ENCODE measurements at places on chromosomes 2 and 18.
A peak's percentile ranks its signal among the peaks of the same experiment; 100 is the strongest.

- peaks cover 4% of the 10 kb centered on the region for H3K36me3 ChIP-seq
- H3K4me1 ChIP-seq: no peaks in the 10 kb centered on the region
- H3K27ac ChIP-seq: no peak overlapping the region
- H3K27me3 ChIP-seq: no peaks in the 10 kb centered on the region
- no peak overlapping the region for H3K4me3 ChIP-seq
- DNase-seq: no peak
Measured at GRCh38 chr2:144501118-144501517, 18.8 kb downstream of the ZEB2 start.

GRCh38 chr2:66437691-66438497 is 3.0 kb downstream of the MEIS1 start:
- peaks cover 14% of the 10 kb centered on the region for H3K27me3 ChIP-seq
- H3K36me3 ChIP-seq: peaks cover 3% of the 10 kb centered on the region
- peaks cover 14% of the 10 kb centered on the region for H3K4me1 ChIP-seq
- H3K27ac ChIP-seq: peak overlapping the region; percentile 86

GRCh38 chr2:158734442-158734841 is 60.7 kb upstream of the DAPL1 start:
- no peak for DNase-seq
- no peak overlapping the region for H3K27ac ChIP-seq
- no peaks in the 10 kb centered on the region for H3K4me1 ChIP-seq
- H3K27me3 ChIP-seq: no peaks in the 10 kb centered on the region
- H3K36me3 ChIP-seq: no peaks in the 10 kb centered on the region
- H3K4me3 ChIP-seq: no peak overlapping the region

GRCh38 chr18:21181766-21182165 is 60.3 kb upstream of the GREB1L start:
- no peak for DNase-seq
- H3K36me3 ChIP-seq: no peaks in the 10 kb centered on the region
- H3K27ac ChIP-seq: no peak overlapping the region

DNA sequence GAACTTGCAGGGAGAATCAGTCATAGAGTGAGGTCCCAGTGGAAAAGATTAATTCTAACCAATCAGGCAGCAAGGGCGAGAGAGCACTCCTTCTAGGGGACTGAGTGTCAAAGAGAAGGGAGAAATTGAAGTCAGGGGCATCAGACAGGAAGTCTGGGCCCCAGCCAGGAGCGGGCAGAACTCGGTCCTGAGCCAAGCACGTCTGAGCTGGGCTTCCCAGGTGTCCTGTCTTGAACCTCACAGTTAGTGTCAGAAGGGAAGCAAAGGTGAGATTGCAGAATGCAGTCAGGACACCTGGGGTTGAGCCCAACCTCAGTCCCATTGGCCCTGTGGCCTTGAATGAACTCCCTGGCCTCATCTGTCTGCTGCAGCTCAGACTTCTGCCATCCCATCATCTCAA is 220.9 kb downstream of the SMAD2 start:
- H3K4me1 ChIP-seq: no peaks in the 10 kb centered on the region
- H3K27ac ChIP-seq: no peak overlapping the region
- H3K4me3 ChIP-seq: no peak overlapping the region
- H3K36me3 ChIP-seq: no peaks in the 10 kb centered on the region
- H3K27me3 ChIP-seq: no peaks in the 10 kb centered on the region

DNA sequence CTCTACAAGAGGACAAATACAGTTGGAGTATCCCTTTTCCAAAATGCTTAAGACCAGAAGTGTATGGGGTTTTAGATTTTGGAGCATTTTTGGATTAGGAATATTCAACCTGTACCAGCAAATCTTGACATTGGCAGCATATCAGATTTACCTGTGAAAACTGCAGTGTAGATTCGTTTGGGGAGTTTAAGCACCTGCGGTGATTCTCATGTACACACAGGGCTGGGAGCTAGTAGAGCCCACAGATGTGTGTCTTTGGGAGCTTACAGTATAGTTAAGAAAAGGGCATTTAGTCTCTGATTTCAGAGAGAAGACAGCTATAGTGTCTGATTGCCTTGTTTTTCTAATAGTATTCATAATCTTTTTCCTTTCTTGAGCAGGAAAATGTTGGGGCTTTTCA is 30.1 kb downstream of the PTCD3 start:
- no peaks in the 10 kb centered on the region for H3K4me1 ChIP-seq
- H3K4me3 ChIP-seq: no peak overlapping the region
- no peaks in the 10 kb centered on the region for H3K27me3 ChIP-seq
- no peak overlapping the region for H3K27ac ChIP-seq
- no peak for DNase-seq

- H3K27me3 ChIP-seq: no peaks in the 10 kb centered on the region
- DNase-seq: no peak
- H3K27ac ChIP-seq: no peak overlapping the region
- H3K36me3 ChIP-seq: peaks cover 7% of the 10 kb centered on the region
- no peaks in the 10 kb centered on the region for H3K4me1 ChIP-seq
- no peak overlapping the region for H3K4me3 ChIP-seq
Measured at GRCh38 chr18:70197026-70197425, 8.5 kb downstream of the RTTN start.

DNA sequence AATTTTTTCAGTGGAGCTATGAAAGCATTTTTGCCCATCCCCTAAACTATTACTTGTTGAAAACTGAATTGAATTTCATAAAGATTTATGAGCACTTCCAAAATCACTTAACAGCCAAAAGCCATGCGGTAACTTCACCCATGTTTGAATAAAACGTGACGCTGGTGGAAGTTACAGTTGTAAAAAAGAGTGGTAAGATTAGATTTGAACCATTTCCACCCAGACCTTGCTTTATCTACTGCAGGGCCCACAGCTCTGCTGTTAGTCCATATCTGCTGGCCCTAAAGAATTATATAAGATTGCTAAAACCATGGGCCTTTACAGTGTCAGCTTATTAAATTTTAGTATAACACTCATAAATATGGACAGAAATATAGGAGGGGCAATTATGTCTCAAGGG is 15.5 kb upstream of the ITGA4 start:
- no peaks in the 10 kb centered on the region for H3K36me3 ChIP-seq
- no peaks in the 10 kb centered on the region for H3K4me1 ChIP-seq
- no peak for DNase-seq
- H3K27ac ChIP-seq: no peak overlapping the region

DNA sequence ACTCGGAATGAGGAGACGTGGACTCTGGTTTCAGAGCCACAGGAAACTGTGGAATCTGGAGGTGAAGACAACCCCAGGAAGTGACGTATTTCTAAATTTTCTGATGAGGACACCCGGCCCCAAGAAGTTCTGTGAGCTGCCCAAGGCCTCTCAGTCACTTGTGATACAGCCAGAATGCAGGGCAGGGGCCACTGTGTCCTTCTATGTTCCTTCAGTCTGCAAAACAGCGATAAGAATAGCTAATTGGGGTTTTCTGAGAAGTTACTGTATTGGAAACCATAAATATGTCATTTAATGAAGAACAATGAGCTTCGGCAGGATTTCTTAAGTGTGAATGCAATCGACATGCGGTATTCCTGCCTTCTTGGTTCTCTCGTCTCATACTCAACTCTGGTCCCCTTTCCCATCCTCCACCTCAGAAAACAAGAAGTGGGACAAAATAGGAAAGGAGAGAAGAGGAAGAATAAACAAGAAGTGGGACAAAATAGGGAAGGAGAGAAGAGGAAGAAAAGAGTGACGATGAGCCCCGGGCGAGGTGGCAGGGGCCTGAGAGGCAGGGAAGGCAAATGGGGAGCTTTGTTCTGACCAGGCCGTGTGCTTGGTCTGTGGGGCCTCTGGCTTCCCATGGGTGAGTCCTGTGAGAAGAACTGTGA is 282.0 kb upstream of the REV1 start:
- H3K36me3 ChIP-seq: no peaks in the 10 kb centered on the region
- peaks cover 3% of the 10 kb centered on the region for H3K4me1 ChIP-seq
- no peak overlapping the region for H3K27ac ChIP-seq
- no peak for DNase-seq
- H3K27me3 ChIP-seq: no peaks in the 10 kb centered on the region

Measured in astrocyte (in vitro differentiated cells and primary cell).